ENCODE measurements at places on chromosomes 3 and 15. TPM values are rescaled to one million over a fixed set of nuclear protein-coding genes. Genes with fewer than 3 reads are reported as not detected.

DNA sequence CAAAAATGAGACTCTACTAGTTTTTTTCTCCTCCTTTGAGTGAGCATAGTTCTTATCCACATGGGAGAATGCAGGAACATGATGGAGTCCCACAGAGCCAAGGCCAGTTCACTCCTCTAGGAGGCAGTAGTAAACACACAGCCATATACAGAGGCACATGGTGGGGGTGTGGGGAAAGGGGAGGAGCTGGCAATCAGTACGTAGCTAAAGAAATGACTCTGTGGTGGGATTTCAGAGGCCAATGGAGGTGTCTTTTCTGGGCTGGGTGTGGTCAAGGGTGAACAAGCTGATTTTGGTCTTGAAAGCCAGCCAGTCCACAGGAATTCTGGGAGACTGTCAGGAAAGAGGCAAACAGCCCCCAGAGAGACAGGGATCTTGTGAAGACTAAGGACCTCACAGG lies 6.6 kb upstream of the RAB11A start:
- peak; percentile 57 for DNase-seq

GRCh38 chr15:42591238-42591934 lies 16.0 kb downstream of the STARD9 start:
- peak; percentile 40 for DNase-seq

DNA sequence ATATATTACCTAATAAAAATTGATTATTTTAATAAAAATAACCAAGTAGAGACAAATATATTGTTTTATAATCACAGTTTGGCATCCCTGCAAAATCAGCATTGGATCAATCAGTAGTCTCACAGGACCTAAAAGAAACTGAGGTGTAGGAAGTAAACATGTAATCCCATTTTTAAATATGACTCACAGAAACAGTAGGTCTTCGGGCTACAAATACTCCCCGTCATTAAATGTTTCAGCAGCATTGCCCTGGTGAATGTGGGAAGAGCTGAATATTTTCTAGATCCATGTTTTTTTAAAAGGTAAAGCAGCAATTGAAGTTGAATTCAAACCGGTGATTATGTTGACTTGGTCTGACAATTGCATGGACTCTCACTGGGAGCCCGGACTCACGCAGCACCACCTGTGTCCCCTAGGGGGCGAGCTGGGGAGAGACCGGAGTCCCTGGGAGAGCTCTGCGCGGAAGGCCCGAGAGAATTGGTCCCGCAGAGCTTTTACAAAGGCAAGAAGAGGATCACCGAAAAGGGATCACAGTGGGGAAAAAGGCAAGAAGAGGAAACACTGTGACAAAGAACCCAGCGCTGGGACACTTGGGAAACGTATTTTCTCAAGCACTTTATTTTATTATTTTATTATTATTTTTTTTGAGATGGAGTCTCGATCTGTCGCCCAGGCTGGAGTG lies 17.2 kb upstream of the USP3 start:
- DNase-seq = peak; percentile 87

DNA sequence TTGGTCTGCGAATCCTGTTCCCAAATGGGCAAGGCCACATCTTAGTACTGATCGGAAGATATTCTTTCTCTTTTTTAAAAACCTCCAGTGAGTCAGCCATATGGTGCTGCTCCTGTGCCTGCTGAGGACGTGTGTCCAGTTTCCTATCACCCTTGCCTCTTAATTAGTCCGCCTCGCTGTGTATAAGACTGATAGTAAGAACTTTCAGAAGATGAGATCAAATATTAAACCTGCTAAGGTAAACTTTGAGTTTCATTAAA lies 612 bp downstream of the UBA5 start:
- no peak for DNase-seq

DNA sequence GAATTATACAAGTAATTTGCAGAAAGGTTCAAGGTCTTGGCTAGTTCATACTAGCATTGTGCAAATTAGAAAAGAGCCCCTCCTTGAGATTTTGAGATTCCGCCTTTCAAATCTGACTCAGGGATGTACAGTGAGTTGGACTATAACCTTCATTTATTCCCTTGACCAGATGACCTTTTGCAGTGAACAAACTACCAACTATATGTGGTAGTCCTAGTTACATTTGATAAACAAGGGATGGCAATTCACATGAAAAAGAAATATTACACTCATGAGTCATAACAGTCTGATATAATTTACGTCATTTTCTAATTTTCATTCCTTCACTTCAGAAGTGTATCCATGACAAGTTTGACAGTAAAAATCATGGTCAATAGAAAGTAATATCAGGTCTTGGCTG lies 860.4 kb downstream of the ROBO1 start:
- DNase-seq = no peak

DNA sequence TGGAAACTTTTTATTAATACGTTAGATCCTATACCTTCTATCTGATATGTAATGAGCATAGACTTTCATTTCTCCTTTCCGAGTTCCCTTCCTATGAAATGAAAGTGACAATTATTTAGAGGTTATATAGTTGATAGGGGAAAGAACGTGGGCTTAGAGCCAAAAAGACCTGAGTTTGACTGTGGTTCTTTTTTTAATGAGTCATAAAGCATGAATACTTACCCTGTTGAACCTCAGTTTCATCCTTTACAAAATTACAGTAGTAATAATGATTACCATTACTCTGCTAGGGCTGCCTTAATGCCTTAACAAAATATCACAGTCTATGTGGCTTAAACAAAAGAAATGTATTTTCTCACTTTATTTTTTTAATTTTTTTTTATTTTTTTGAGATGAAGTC lies 75.9 kb downstream of the AGBL1 start:
- no peak for DNase-seq

DNA sequence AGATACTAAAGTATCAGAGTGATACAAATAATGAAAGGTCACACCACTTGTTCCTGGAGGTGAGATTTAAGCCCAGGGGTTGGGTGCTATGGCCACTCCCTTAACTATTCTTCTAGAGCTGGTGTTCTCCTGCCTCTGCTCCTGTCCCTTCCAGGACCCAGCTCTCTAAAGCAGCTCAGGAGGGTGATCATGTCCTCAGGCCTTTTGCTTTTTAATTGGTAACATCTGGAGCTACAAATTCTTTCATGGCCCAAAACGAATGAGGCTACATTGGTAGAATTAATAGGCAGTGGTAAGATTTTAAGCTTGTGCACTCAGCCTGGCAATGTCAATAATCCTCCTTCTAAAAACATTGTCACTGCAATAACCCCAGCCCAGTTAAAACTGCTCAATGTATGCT lies 38.2 kb upstream of the CNOT10 start:
- DNase-seq = no peak

DNA sequence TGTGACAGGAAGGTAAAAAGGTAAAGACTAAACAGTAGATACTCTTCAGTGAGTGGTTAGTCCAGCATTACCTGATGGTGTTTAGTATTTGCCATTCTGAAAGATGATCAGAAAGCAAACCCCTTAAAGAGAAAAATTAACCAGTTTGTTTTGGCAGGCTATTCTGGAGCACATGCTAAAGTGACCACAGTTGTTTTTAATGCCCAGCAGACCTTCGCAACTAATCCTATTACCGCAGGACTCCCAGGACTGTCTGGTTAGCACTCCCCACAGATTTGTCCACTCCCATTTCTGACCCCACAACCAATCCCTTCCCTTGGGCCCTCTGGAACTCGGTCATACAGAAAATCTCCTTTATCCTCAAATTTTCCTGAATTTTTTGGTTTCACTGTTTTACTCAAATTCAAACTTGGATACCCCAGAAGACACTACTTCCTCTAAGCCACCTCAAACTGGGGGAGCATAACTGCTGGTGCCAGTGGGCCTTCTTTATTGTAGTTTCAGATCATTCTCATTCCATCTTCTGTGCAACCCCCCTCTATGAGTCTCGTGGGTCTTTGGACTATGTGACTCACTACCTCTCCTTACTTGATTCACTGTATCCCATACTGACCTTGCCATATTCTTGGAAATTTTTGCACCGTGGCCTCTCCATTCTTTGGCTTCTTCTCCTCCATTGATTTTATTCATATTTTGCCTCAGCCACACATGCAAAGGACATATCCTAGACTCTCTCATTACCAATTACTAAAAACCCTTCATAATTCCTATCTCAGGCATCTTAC lies 104.4 kb downstream of the RBMS3 start:
- no peak for DNase-seq

GRCh38 chr3:50194128-50194902 lies 2.9 kb downstream of the GNAT1 start:
- DNase-seq = peak; percentile 97

GRCh38 chr3:172221547-172221946 lies 182.2 kb downstream of the FNDC3B start:
- no peak for DNase-seq

DNA sequence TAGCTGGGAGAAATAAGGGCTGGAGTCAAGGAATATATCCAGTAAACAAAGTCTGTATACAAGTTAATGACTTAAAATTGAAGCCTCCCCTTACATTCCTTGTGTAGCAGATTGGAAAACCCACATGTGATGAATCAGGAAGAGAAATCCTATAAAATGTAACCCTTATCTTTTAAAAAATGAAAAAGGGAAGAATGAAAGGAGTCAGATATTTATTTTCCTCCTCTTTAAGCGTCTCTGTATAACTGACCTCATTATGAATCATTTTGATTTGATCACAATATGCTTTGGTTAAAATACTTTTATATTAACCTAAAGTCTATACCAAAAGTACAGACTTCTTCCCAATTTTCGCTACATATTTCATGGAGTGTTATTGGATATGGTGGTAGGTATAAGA lies 316.3 kb upstream of the STAC start:
- no peak for DNase-seq

DNA sequence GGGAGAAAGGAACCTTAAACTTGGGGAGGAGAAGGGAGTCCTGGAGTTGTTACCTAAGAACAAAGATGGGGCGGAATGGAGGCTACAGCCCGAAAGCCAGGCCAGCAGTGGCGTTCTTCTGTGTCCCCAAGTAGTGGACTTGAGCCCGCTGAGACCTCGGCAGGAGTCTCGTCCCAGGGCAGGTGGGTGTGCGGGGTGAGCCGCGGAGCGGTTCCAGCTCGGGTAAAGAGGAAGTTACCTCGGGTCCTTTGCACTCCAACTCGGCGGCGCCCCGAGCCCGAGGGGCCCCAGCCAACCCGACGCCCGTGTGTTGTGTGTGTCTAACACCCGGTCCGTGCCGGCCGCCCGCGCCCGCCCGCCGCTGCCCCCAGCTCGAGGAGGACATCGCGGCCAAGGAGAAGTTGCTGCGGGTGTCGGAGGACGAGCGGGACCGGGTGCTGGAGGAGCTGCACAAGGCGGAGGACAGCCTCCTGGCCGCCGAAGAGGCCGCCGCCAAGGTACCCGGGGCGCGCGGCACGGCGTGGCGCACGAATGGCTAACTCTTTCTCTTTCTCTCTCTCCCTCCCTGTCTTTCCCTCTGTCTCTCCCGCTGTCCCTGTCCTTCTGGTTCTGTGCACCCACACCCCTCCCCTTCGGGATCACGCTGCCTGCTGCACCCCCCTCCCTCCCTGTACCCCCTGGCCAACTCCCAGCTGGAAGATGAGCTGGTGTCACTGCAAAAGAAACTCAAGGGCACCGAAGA lies 959 bp downstream of the TPM1 start:
- DNase-seq = peak; percentile 60

- DNase-seq = no peak
These were observed 120.0 kb upstream of the FRMD4B start for GRCh38 chr3:69505770-69506407.

DNA sequence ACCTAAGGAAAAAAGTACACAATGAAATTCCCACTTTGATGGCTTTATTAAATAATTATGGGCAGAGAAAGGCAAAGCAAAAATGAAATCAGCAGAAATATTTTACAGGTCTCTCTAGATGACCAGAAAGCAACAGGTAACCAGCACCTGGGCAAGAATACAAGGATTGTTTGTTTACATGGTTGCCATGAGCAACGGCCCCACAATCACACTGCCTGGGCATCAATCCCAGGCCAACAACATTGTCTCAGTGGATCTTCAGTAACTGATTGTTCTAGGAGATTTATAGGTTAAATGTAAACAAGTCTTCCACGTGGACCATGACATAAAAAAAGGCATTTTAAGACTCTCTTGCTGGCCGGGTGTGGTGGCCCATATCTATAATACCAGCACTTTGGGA lies 82.6 kb downstream of the PDZRN3 start:
- DNase-seq = peak; percentile 39

DNA sequence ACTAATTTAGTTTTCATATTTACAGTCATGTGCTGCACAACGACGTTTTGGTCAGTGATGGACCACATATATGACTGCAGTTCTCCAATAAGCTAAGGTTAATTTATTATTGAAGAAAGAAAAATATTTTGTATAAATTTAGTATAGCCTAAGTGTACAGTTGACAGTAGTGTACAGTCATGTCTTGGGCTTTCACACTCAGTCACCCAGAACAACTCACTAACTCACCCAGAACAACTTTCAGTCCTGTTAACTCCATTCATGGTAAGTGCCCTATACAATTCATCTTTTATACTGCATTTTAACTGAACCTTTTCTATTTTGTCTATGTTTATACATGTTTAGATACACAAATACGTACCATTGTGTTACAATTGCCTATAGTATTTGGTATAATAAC lies 3.8 kb upstream of the GABRR3 start:
- DNase-seq = no peak

Gene TEX55
- total RNA-seq = not detected

Gene EPHB1
- total RNA-seq = 3.3 TPM

Gene SLC33A1
- 24.7 TPM for total RNA-seq

Gene LDHAL6B
- not detected for total RNA-seq

Gene FAM219B
- total RNA-seq = 72.0 TPM

Gene RTP3
- total RNA-seq = 0.07 TPM
